ELR (cell line): ENCODE measurements at places on chromosomes 6 and 20.

GRCh38 chr6:3195695-3196497, 31.6 kb downstream of the TUBB2B start:
- DNase-seq: peak; percentile 19

- DNase-seq: no peak
Observed at GRCh38 chr20:24421071-24421470, 48.4 kb upstream of the SYNDIG1 start.

GRCh38 chr6:134519465-134519864, 201.6 kb upstream of the SGK1 start:
- DNase-seq: no peak

DNA sequence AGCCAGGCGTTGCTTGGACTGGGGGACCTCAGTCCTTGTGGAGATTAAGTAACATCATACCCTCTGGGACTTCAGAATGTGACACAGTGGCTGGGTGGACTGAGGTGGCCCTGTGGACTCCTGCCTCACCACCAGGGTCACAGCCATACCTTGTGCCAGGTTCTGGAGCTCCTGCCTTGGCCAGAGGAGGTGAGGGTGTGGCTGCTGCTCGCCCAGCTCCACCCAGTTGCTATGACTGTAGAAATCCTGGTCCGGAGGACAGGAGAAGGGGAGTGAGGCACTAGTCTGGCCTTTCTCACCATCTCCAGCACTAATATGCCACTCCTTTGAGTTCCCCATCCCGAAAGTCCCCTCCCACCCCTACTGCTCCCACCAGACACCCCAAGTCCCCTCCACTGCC, 1.9 kb downstream of the VWA7 start:
- no peak for DNase-seq

- DNase-seq: no peak
Observed at GRCh38 chr20:12467758-12468157, 541.0 kb upstream of the SPTLC3 start.

DNA sequence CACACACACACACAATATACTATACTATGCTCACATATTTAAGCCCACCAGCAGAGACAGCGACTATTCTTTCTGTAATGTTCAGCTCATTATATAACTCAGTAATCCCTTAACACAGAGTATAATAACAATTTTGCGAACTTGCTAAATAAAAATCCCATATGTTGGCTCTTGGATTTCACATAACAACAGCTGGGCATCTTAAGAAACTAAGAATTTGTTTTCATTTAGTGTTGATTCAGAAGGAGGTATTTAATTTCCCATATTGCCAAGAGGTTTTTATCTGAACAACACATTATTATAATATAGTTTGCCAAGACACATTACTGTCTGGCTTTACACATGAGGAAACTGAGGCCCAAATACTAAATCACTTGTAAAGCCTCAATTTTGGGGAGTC, 7.4 kb downstream of the ECT2L start:
- DNase-seq: no peak

DNA sequence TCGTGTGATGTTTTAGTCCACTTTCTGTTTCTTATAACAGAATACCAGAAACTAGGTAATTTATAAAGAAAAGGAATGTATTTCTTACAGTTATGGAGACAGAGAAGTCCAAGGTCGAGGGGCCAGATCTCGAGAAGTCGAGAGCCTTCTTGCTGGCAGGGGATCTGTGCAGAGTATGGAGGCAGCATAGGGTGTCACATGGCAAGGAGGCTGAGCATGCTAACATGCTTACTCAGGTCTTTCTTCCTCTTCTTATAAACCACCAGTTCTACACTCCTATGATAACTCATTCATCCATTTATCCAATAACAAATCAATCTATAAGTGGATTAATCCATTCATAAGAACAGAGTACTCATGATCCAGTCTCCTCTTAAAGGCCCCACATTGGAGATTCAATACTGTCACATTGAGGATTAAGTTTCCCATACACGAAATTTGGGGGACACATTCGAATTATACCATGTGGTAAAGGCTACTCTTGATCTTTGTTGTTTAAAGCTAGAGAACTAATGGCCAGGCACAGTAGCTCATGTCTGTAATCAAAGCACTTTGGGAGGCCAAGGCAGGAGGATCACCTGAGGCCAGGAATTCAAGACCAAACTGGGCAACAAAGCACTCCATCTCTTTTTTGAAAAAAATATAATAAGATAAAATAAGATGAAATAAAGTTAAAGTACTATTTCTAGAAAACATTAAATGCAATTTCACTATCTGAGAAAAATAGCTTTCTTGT, 2.1 kb downstream of the GOPC start:
- peak; percentile 33 for DNase-seq

DNA sequence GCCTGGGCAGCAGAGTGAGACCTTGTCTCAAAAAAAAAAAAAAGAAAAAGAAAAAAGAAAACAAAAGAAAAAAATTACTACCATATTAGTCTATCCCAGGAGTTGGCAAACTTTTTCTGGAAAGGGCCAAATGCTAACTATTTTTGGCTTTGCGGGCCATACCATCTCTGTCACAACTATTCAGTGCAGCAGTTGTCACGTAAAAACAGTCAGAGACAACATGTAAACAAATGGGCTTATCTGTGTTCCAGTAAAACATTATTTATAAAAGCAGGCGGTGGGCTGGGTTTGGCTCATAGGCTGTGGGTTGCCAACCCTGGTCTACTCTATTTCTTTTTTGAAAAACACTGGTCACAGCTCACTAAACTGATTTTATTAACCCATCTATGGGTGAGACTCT, 53.4 kb downstream of the EYA2 start:
- no peak for DNase-seq

DNA sequence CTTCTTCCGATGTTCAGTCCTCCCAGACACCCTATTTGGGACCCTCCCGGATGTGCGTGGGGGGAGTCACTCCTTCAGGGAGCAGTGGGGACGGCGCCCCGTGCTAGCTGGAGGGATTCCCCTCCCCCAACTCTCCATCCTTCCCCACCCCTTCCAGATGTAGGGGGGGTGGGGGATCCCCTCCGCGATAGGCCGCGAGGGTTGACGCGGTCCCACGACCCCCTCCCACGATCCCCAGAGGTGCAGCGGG, 548 bp downstream of the GNL1 start:
- DNase-seq: no peak

DNA sequence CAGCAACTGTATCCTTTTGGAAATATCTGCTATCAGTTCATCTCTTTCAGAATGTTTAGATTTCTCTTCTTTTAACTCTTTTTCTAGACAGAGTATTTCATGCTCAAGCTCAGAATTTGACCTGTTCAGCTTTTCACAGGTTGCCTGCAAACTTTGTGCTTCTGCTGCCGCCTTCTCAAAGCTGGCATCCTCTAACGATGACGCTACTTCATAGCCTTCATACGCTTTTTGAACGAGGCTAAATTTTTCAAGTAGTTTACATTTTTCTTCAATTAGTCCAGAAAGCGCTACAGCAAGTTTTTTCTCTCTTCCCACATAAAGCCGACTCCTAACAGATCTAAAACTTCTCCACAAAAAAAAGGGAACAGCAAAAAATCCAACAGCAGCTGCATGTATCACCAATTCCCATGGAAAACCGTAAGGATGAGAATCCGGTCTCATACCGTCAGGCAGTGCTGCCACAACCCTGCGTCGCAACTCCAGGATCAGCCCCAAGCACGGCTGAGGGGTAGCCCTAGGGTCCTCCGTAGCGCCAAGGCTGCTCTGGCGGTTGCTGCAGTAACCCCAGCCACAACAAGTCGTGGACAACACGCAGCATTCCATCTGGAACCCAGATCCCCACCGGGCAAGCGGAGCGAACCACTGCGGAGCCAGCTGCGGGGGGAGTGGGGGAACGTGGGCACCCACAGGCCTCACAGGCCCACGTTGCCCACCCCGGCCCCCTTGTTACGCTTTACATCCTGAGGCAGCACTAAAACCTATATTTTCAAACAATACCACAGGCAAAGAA, 30.6 kb downstream of the DACT2 start:
- DNase-seq: no peak

GRCh38 chr6:12119085-12119588, 107.0 kb downstream of the HIVEP1 start:
- DNase-seq: no peak

- peak; percentile 44 for DNase-seq
Observed at GRCh38 chr6:39301606-39302005, 12.6 kb downstream of the KCNK17 start.

DNA sequence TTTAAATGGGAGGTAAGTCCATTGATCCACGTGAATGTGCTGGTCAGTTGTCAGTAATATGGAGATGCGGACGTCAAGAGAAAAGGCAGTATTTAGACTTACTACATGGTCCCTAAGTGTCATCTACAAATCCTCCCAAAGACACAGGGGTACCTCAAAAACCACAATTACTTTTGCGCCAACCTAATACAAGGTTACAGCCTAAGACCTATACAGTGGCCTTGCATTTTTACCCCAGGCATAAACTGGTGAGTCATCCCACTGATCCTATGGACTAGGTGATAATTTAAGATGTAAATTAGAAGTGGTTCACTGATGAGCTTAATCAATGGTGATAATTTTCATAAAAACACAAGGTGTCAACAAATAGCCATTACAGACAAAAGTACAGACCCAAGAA, 141.0 kb downstream of the NFATC2 start:
- DNase-seq: no peak

- DNase-seq: peak; percentile 83
Observed at GRCh38 chr6:34926655-34927054, 37.6 kb downstream of the ANKS1A start.

- DNase-seq: no peak
Observed at GRCh38 chr6:9409126-9409525, 973.8 kb upstream of the SLC35B3 start.

- no peak for DNase-seq
Observed at GRCh38 chr6:32941214-32941768, 463 bp upstream of the HLA-DMB start.

GRCh38 chr6:119331663-119332286, 17.8 kb downstream of the MAN1A1 start:
- DNase-seq: no peak

DNA sequence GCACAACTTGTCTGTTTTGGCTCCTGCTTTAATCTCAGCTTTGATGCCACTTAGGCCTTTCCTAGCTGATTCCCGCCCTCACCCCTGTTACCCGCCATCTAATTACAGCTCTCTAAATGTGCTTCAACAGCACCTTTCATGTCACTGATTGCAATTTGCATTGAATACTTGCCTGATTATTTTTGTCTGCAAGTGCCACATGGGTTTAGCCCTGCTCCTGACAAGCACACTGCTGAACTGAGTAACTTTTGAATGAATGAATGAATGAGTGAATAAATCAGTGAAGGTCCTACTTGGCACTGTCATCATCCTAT, 591 bp upstream of the DCBLD1 start:
- DNase-seq: no peak

DNA sequence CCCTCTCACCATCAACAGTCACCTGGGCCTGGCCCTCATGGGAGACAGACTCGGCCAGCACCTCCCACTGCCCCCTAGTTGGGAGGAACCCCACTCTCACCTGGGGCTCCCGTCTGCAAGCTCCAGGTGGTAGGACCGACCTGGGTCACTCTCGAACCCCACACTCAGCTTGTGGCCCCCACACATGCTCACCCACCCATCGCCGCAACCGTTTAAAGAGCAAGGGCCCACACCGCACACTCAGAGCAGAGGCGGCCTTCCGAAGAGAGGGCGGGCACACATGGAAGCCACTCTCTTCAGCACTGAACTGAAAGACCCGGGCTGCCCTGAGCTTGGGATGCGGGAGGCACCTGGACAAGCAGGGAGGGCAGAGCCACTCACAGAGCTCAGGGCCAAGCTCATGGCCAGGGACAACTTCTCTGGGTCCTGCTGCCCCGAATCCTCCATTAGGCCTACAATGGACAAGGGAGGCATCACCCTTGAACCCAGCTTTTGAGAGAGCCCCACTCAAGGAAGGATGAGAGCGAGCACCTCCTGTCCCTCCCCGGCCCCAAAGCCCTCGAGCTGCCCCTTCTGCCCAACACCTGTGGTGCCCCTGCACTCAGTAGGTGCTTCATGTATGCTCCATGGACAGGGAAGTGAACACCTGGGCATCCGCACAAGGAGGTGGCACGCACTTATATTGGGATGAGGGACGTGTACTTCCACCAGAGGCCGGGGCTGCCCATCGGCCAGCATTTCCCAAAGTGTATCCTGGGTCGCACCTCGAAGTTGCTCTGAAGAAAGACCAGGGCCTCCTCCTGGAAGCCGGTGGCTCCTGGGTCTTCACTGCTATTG, 50.4 kb downstream of the YTHDF1 start:
- DNase-seq: no peak

DNA sequence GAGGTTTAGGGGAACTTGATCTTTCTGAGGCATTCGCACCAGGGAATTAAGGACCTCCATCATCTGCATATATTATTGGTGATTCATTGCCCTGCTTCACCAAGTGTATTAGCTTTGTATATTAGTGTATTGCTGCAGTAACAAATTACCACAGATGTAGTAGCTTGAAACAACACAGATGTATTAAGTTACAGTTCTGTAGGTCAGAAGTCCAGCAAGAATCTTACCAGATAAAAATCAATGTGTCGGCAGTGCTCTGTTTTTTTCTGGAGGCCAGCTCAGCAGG, 65.8 kb downstream of the HMGN3 start:
- no peak for DNase-seq

- DNase-seq: no peak
Observed at GRCh38 chr6:154596009-154596408, 85.5 kb upstream of the CNKSR3 start.

DNA sequence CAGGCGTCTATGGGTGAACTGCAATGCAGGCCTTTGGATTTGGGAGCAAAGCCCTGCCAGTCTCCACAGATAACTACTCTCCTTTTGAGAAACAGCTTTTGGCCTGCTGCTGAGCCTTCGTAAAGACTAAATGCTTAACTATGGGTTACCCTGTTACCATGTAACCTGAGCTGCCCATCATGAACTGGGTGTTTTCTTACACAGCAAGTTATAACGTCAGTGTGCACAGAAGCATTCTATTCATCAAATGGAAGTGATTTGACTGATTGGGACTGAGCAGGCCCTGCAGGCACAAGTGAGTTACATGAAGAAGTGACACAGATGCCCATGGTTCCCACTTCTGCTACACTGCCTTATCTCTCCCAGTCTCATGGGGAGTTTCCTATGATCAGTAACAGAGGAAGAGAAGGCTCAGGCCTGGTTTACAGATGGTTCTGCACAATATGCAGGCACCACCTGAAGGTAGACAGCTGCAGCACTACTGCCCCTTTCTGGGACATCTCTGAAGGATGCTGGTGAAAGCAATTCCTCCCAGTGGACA, 319.1 kb downstream of the CD83 start:
- no peak for DNase-seq

DNA sequence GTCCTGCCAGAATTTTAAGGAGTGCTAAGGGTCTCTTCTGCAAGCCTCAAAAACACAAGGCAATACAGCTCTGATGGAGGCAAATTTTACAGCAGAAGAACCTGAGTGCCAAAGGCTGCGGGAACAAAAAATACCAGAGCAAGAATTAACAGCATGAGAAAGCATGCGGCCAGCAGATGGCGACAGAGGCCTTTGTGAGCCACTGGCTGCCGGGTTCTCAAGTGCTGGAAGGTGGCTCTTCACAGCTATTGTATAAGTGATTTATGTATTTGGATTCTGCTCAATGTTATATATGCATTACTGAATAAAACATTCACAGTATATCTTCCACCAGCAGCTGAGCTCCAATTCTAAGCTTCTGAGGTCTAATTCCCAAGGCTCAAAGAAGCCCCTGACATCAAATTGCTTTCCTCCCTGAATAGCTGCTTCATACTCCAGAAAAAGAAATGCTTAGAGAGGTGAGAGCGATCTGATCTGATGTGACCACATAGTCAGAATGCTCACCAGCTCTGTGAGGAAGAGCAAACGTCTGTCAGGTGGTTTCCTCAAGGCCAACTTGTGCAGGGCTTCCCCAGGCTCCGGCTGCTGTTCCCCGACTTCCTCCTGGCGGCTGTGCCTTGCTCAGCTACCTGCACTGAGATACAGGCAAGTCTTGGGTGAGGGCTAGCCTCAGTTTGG, 58.6 kb downstream of the PPP1R3G start:
- peak; percentile 82 for DNase-seq
